ENCODE measurements at places on chromosomes 3 and 15. TPM values are rescaled to one million over a fixed set of nuclear protein-coding genes. Genes with fewer than 3 reads are reported as not detected.
A peak's percentile ranks its signal among the peaks of the same experiment; 100 is the strongest.

DNA sequence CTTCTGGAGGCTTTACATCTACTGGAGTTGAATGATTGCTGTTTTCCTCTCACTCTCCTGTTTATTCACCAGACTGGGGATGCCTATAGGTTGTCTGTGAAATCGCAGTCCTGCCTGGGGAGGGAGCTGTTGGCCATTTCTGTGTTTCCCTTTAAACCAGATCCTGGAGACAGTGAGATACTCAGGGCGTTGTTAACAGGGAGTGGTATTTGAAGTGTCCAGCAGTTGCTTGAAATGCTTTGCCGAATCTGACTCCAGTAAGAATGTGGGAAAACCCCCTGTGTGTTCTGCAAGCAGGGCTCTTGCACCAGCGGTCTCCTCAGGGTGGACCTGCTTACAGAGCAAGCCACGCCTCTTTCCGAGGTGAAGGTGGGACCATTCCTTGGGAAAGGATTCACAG is 4.3 kb upstream of the LRRK1 start:
- DNase-seq, result no peak

DNA sequence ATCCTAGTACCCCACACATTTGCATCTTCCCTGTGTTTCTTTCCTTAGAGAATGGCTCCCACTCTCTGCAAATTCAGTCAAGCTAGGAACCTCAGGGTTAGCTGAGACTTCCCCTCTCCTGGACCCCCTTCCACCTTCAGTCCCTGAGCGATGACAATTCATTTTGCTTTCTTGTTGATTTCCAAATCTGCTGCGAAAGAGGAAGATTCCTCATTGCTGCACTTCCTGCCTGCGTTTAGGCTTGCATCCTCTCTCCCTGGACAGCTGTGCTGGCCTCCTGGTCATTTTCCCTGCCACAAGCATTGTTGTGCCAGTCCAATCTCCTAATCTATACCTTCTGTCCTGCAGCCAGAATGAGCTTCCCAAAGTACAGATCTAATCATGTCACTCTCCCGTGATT is 12.3 kb upstream of the DGKG start:
- no peak for DNase-seq

Gene CLDN16
- not detected for total RNA-seq

- no peak for DNase-seq
These were observed 33.6 kb downstream of the AKAP13 start for GRCh38 chr15:85414037-85414436.

Gene SYNPR
- total RNA-seq, result not detected

Gene COL6A6
- total RNA-seq, result not detected

Gene FAM174B
- total RNA-seq, result 4.1 TPM

Gene ROBO1
- total RNA-seq, result not detected

- DNase-seq, result peak; percentile 51
These were observed 96.7 kb downstream of the FOXP1 start for GRCh38 chr3:71486831-71487230.

- peak; percentile 52 for DNase-seq
These were observed 42.9 kb downstream of the PLCH1 start for GRCh38 chr3:155701882-155702465.

DNA sequence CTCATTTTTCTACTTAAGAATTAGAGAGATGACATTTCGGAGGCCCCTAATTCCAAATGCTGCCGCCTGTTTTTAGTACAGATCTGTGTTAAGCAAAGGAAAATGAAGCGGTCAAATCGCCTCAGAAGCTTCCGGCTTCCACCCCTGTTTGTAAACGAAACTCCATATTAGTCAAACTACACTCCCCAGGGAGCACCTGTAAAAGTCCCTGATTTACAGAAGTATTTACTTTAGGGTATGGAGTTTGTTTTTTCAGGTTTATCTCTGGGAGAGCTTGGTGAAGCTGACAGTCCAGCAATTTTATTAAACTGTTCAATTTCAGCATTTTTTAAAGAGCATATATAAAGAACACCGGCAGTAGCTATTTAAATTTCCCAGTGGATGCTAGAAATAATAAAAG is 319.8 kb downstream of the FHIT start:
- DNase-seq, result no peak

- DNase-seq, result peak; percentile 32
These were observed 683 bp upstream of the CPEB1 start for GRCh38 chr15:82647835-82648256.

DNA sequence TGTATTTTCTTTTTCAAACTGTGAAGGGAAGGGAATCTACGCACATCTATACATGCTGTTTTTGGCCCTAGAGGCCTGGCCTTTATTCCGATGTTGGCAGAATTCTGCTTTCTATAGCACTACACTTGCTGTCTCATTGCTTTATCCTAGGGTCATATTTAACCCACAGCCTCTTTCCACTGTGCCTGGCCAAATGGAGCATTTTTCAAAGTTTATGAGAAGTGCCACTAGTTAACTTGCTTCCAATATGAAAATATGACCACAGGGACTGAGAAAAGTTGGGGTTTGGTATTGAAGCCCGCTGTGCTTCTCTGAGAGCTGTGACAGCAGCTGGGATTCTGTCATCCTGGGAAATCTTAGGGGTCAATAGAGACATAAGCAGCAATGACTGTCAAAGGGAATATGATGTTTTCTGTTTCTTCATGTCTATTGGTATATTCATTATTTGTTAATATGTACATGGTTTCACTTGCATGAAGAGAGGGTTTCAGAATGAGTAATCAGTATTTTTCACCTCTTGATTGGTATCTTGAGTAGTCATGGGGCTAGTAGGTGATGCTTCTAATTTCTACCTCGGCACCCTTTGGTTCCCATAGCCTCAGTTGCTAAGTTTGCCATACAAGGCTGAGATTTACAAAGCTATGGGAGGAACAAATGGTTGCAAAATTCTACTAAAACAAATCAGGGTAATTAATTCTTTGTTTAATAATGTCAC is 275.8 kb upstream of the RBMS3 start:
- no peak for DNase-seq

DNA sequence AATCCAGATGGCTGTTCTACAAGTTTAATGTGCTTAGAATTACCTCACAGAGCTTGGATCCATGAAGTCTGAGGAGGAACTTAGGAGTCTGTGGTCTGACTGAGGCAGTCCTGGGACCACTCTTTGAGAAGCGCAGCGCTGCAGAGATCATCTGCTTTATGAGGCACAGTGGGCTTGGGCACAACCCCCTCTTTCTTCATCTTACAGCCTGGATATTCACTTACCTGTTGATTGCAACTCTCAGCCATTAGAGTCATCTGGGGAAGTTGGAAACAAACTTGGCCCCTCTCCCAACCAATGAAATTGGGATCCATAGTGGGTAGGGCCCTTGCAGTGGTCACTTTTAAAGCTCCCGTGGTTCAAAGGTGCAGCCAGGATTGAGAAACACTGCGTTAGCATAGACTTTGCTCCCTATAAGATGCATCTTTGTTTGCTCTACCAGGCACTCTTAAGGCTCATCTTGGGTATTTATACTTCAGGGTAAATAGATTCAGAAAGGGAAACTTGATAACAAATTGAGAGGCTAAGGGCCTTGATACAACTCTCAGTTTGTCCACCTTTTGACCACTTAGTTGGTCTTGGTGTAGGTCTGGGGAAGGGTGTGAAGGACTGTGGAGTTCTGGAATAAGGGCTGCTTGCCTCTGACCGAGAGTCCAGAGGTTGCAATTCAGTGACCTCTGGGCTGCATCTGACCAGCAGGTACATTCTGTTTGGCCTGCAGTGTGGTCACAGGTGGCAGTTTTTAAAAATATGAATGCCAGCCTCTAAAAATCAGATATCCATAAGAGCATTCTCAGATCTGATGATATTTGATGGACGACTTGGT is 22.8 kb downstream of the FEM1B start:
- no peak for DNase-seq

Gene SLC12A8
- not detected for total RNA-seq

DNA sequence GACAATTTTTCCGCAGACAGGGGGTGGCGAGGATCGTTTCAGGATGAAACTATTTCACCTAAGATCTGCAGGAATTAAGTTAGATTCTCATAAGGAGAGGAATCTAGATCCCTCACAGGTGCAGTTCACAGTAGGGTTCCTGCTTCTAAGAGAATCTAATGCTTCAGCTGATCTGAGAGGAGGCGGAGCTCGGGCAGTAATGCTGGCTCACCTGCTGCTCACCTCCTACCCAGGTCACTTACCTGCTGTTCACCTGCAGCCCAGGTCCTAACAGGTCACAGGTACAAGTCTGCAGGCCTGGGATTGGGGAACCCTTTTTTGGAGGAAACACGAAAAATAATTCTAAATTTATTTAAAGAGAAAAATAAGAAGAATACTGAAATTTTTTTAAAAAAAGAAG is 406.8 kb downstream of the MCTP2 start:
- no peak for DNase-seq

GRCh38 chr3:168021737-168022450 is 73.8 kb downstream of the GOLIM4 start:
- DNase-seq, result no peak
